ENCODE measurements at places on chromosomes 2 and 18. TPM values are rescaled to one million over a fixed set of nuclear protein-coding genes. Genes with fewer than 3 reads are reported as not detected.

Gene ST8SIA5
- 0.10 TPM for polyA plus RNA-seq

Gene HOXD3
- polyA plus RNA-seq = not detected

Gene DPYSL5
- polyA plus RNA-seq = not detected

Gene SEC11C
- polyA plus RNA-seq = 20.5 TPM

Gene CYS1
- 0.14 TPM for polyA plus RNA-seq

Gene CLEC4F
- not detected for polyA plus RNA-seq

Gene LCT
- 0.01 TPM for polyA plus RNA-seq

Gene SMIM21
- not detected for polyA plus RNA-seq

Gene MALL
- polyA plus RNA-seq = 29.0 TPM

Gene ERICH2
- 1.3 TPM for polyA plus RNA-seq

- no peak overlapping the region for H3K27ac ChIP-seq
- DNase-seq = no peak
- no peaks in the 10 kb centered on the region for H3K36me3 ChIP-seq
- H3K4me3 ChIP-seq = no peak overlapping the region
- no peaks in the 10 kb centered on the region for H3K4me1 ChIP-seq
Observed at GRCh38 chr2:192159736-192160135, 35.0 kb downstream of the TMEFF2 start.

- no peaks in the 10 kb centered on the region for H3K36me3 ChIP-seq
- DNase-seq = no peak
- H3K4me3 ChIP-seq = no peak overlapping the region
- no peaks in the 10 kb centered on the region for H3K4me1 ChIP-seq
- H3K27ac ChIP-seq = no peak overlapping the region
Observed at GRCh38 chr2:73343992-73344391, 41.6 kb upstream of the ALMS1 start.

- peaks cover 5% of the 10 kb centered on the region for H3K36me3 ChIP-seq
- no peaks in the 10 kb centered on the region for H3K4me1 ChIP-seq
- no peak overlapping the region for H3K4me3 ChIP-seq
- no peaks in the 10 kb centered on the region for H3K27me3 ChIP-seq
- H3K27ac ChIP-seq = no peak overlapping the region
Observed at GRCh38 chr2:39033980-39034379, 86.9 kb downstream of the SOS1 start.

- H3K27me3 ChIP-seq = peaks cover 5% of the 10 kb centered on the region
- no peak overlapping the region for H3K27ac ChIP-seq
- no peak for DNase-seq
- no peak overlapping the region for H3K4me3 ChIP-seq
Observed at GRCh38 chr2:39705638-39706037, 39.9 kb downstream of the TMEM178A start.

DNA sequence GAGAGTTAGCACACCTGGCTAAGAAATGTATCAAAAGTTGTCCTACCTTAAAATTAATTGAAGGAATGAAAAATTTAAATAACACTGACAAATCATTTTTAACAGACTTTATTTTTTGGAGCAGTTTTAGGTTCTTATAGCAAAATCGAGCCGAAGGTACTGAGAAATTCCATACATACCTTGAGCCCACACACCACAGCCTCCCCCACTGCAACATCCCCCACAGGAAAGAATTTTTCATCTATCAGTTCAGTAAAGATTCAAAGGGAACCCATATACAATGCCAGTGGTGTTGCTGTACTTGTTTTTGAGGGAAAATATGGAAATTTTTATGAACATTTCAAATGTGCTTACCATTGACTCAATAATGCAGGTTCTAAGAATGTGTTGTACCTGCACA is 169.8 kb upstream of the HS6ST1 start:
- no peaks in the 10 kb centered on the region for H3K36me3 ChIP-seq
- no peak overlapping the region for H3K4me3 ChIP-seq
- no peak for DNase-seq
- H3K4me1 ChIP-seq = no peaks in the 10 kb centered on the region
- H3K27me3 ChIP-seq = no peaks in the 10 kb centered on the region

DNA sequence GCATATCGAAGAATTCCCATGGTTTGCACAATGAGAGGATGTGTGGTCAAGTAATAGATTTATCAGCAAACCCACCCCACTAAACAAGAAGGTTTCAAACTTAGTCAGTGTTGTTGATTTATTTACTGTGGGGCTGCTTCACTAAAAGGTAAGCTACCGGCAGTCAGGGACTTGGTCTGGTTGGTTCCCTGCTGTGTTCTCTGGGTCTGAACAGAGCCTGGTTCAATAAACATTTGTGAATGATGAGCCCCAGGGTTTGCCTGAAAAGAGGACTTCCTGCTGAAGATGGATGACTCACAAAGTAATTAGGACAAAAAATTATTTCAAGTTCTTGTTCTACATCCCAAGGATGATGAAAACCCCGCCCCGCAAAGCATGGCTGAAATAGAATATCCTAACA is 108.3 kb downstream of the SPP2 start:
- peaks cover 33% of the 10 kb centered on the region for H3K4me1 ChIP-seq
- no peak for DNase-seq
- H3K36me3 ChIP-seq = no peaks in the 10 kb centered on the region
- peak overlapping the region; percentile 3 for H3K27ac ChIP-seq
- no peaks in the 10 kb centered on the region for H3K27me3 ChIP-seq
- H3K4me3 ChIP-seq = no peak overlapping the region

- H3K27me3 ChIP-seq = no peaks in the 10 kb centered on the region
- H3K27ac ChIP-seq = no peak overlapping the region
- no peak overlapping the region for H3K4me3 ChIP-seq
- no peaks in the 10 kb centered on the region for H3K36me3 ChIP-seq
- H3K4me1 ChIP-seq = no peaks in the 10 kb centered on the region
Observed at GRCh38 chr18:69261406-69261805, 139.3 kb upstream of the DOK6 start.

GRCh38 chr2:220194630-220195584 is 567.5 kb downstream of the SLC4A3 start:
- H3K27me3 ChIP-seq = no peaks in the 10 kb centered on the region
- H3K4me1 ChIP-seq = peaks cover 31% of the 10 kb centered on the region
- no peak overlapping the region for H3K27ac ChIP-seq
- no peak for DNase-seq
- H3K4me3 ChIP-seq = no peak overlapping the region

GRCh38 chr2:5713101-5713500 is 20.9 kb downstream of the SOX11 start:
- H3K36me3 ChIP-seq = no peaks in the 10 kb centered on the region
- no peak for DNase-seq
- no peak overlapping the region for H3K4me3 ChIP-seq
- no peaks in the 10 kb centered on the region for H3K4me1 ChIP-seq
- no peak overlapping the region for H3K27ac ChIP-seq

DNA sequence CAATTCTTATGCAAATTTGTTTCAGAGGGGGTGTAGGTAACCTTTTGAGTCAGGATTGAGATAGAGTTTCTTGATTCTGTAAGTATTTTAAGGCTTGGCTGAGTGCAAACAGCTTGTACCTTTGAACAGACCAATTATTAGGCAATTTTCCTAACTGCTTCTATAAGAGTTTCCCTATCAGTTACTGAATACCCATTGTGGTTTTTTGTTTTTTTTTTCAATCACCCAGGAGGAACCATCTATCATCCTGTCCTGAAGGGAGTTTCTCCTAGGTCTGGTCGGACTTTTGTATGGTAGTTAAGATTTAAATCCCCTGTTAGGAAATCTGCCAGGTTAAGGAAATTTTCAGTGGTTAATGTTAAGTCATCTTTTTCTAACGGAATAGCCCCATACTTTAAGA is 319.4 kb upstream of the SLC39A10 start:
- H3K36me3 ChIP-seq = no peaks in the 10 kb centered on the region
- DNase-seq = no peak
- no peaks in the 10 kb centered on the region for H3K27me3 ChIP-seq
- no peak overlapping the region for H3K4me3 ChIP-seq
- no peak overlapping the region for H3K27ac ChIP-seq
- H3K4me1 ChIP-seq = no peaks in the 10 kb centered on the region

GRCh38 chr18:68417826-68418225 is 297.1 kb downstream of the TMX3 start:
- no peak for DNase-seq
- H3K36me3 ChIP-seq = no peaks in the 10 kb centered on the region
- no peak overlapping the region for H3K4me3 ChIP-seq
- no peaks in the 10 kb centered on the region for H3K27me3 ChIP-seq

DNA sequence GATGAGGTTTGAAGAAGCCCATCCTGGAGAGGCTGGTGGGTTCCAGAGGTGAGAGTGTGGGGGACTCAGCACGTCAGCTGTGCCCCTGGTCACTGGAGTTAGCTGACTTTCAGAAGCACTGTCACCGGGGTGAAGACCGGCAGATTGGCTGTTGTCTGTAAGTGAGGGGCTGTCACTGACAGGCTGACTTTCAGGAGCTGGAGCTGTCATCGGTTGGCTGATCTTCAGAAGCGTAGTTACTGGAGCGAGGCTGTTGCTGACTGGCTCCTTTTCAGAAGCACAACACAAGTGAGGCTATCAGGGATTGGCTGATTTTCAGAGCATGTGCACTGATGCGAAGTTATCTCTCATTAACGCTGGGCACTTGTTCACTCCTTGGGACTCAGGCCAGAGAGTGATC is 738.4 kb upstream of the ID2 start:
- no peaks in the 10 kb centered on the region for H3K36me3 ChIP-seq
- no peaks in the 10 kb centered on the region for H3K27me3 ChIP-seq
- DNase-seq = no peak
- H3K27ac ChIP-seq = no peak overlapping the region

- no peaks in the 10 kb centered on the region for H3K36me3 ChIP-seq
- no peaks in the 10 kb centered on the region for H3K27me3 ChIP-seq
- no peak overlapping the region for H3K4me3 ChIP-seq
- no peak for DNase-seq
- H3K27ac ChIP-seq = no peak overlapping the region
- no peaks in the 10 kb centered on the region for H3K4me1 ChIP-seq
Observed at GRCh38 chr2:228224410-228224809, 42.9 kb upstream of the SPHKAP start.

- H3K4me3 ChIP-seq = no peak overlapping the region
- no peak for DNase-seq
- H3K27me3 ChIP-seq = no peaks in the 10 kb centered on the region
- no peak overlapping the region for H3K27ac ChIP-seq
- H3K4me1 ChIP-seq = no peaks in the 10 kb centered on the region
- no peaks in the 10 kb centered on the region for H3K36me3 ChIP-seq
Observed at GRCh38 chr2:88187038-88187676, 17.0 kb downstream of the THNSL2 start.

GRCh38 chr18:75727456-75727855 is 300.0 kb upstream of the SMIM21 start:
- H3K4me1 ChIP-seq = no peaks in the 10 kb centered on the region
- H3K27me3 ChIP-seq = no peaks in the 10 kb centered on the region
- H3K36me3 ChIP-seq = no peaks in the 10 kb centered on the region
- no peak for DNase-seq
- H3K4me3 ChIP-seq = no peak overlapping the region
- H3K27ac ChIP-seq = no peak overlapping the region

GRCh38 chr2:48315896-48316194 is 214.1 kb upstream of the STON1 start:
- DNase-seq = no peak
- peaks cover 8% of the 10 kb centered on the region for H3K4me1 ChIP-seq
- H3K27ac ChIP-seq = peak overlapping the region; percentile 91

GRCh38 chr2:854460-854859 is 96.2 kb upstream of the SNTG2 start:
- H3K4me3 ChIP-seq = no peak overlapping the region
- no peak overlapping the region for H3K27ac ChIP-seq
- H3K36me3 ChIP-seq = no peaks in the 10 kb centered on the region

GRCh38 chr2:32450851-32451250 is 94.0 kb downstream of the BIRC6 start:
- H3K4me3 ChIP-seq = no peak overlapping the region
- H3K27ac ChIP-seq = no peak overlapping the region
- no peak for DNase-seq
- no peaks in the 10 kb centered on the region for H3K27me3 ChIP-seq

- DNase-seq = no peak
- no peak overlapping the region for H3K27ac ChIP-seq
- H3K36me3 ChIP-seq = no peaks in the 10 kb centered on the region
- H3K4me1 ChIP-seq = no peaks in the 10 kb centered on the region
- H3K4me3 ChIP-seq = no peak overlapping the region
- H3K27me3 ChIP-seq = no peaks in the 10 kb centered on the region
Observed at GRCh38 chr2:176914371-176914770, 298.2 kb upstream of the HNRNPA3 start.

All from keratinocyte (primary cell).